ENCODE measurements at places on chromosomes 11 and 22.

DNA sequence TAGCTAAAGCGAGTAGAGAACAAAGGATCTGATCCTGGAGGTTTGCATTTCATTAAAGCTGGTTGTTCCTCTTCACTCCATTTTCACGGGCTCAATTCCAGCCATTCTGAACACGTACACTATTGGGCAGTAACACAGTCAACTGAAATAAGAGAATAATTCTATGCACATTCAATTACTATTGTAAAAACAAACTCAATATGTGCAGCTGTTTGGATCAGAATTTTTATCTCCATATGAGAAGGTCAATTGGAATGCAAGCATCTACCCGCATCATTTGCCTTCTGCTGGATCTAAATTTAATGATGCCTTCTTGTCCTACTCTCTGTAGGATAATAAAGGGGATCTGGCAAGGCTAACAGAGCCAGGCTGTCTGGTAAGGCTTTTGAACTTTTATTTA, 562.8 kb upstream of the CCDC179 start:
- DNase-seq = peak; percentile 64

GRCh38 chr11:93646399-93646798, 15.1 kb upstream of the CEP295 start:
- DNase-seq = no peak

- DNase-seq = no peak
Measured at GRCh38 chr11:125201525-125202141, 37.1 kb downstream of the PKNOX2 start.

- no peak for DNase-seq
Measured at GRCh38 chr11:99814738-99815137, 794.0 kb downstream of the CNTN5 start.

GRCh38 chr11:1301220-1302000, 8.0 kb downstream of the TOLLIP start:
- DNase-seq = no peak

- peak; percentile 8 for DNase-seq
Measured at GRCh38 chr11:44950031-44950624, 555 bp downstream of the TP53I11 start.

- DNase-seq = no peak
Measured at GRCh38 chr11:12399355-12399754, 22.0 kb downstream of the PARVA start.

GRCh38 chr11:48307760-48308386, 1.9 kb downstream of the OR4S1 start:
- DNase-seq = no peak

DNA sequence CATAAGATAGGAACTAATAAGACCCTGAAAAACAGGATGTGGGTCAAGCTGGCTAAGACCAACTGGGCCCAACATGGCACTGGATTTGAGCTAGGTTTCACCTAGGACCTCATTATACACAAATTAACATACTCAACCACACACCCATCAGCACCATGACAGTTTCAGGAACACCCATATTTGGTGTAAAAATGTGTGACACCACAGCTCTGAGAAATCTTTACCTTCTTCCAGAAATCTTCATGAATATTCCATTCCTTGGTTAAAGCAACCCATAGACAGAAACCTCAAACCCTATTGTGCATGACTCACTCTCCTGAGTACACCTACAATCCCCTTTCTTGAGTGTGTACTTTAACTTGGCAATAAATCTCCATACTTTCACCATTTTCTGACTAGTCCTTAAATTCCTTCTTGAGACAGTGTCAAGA, 378.8 kb downstream of the DYNC2H1 start:
- DNase-seq = peak; percentile 73

DNA sequence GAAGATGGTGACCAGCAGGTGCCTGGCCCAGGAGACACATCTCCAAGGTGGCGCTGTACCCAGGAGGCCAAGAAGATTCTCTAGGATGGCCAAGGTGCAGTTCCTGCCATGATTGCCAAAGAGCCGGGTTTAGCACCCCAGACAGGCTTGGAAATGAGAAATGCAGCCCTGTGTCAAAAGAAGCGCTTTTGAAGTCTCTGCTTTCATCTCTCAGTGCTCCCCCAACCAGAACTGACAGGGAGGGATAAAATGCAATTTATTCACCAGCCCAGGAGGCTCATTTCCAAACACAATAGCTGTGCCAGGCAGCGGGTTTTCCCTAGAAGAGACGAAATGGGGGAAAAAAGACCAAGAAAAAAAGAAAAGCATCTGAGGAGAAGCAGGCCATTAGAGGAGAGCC, 195.9 kb upstream of the NCAM1 start:
- DNase-seq = no peak

- DNase-seq = no peak
Measured at GRCh38 chr22:49748514-49748913, 79.2 kb downstream of the BRD1 start.

DNA sequence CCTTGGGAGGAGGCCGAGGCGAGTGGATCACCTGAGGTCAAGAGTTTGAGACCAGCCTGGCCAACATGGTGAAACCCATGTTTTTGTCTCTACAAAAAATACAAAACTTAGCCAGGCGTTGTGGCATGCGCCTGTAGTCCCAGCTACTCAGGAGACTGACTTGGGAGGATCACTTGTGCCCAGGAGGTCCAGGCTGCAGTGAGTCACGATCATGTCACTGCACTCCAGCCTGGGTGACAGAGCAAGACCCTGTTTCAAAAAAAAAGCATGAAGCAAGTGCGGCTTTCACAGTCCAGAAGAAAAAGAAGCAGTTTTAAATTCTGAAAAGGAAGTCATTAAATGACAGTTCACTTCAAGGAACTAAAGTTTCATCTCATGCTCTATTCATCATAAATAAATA, 7.1 kb upstream of the LTO1 start:
- DNase-seq = no peak

DNA sequence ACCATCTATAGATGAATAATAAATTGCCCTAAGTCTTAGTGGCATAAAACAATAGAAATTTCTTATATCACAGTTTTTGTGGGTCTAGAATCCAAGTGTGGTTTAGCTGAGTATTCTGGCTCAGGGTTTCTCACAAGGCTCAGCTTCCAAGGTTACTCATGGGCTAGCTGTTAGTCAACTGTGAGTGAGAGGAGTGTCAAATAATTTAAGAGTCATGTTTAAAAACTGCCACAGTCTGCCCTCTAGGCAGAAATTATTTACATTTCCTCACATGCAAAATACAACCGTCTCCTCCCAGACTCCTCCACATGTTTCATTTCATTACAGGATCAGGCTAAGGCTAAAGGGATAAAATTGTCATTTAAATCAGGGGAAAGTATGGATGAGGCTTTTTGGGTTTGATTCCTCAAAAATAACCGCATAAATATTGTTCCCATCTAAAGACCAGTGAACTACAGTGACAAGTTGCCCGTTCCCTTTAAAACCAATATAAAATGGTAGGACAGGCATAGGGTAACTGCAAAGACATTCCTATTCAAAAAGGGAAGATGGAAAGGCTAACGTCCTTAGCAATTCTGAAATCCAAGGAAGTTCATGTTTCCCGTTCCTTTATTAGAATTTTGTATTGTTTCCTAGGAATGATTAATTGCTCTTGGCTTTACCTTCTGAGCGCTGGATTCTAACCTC, 324.3 kb downstream of the DYNC2H1 start:
- peak; percentile 76 for DNase-seq

DNA sequence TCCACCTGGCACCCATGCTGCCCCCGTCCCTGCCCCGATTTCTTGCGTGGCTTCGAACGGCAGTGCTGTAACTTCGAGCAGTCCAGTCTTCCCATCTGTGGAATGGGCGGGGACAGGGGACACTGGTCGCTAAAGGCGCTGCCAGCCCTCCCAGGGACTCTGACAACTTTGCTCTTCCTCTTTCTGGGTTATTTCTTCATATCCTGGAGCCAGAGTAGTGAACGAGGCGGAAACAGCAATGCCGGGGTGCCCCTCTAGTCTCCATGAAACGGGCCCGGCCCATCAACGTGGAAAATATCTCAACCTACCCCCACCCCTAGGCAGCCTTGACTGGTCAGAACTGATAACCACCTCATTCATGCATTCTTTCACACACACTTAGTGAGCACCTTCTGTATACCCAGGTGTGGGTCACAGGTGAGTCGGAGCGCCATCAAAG, 42.8 kb downstream of the TRIOBP start:
- DNase-seq = no peak

DNA sequence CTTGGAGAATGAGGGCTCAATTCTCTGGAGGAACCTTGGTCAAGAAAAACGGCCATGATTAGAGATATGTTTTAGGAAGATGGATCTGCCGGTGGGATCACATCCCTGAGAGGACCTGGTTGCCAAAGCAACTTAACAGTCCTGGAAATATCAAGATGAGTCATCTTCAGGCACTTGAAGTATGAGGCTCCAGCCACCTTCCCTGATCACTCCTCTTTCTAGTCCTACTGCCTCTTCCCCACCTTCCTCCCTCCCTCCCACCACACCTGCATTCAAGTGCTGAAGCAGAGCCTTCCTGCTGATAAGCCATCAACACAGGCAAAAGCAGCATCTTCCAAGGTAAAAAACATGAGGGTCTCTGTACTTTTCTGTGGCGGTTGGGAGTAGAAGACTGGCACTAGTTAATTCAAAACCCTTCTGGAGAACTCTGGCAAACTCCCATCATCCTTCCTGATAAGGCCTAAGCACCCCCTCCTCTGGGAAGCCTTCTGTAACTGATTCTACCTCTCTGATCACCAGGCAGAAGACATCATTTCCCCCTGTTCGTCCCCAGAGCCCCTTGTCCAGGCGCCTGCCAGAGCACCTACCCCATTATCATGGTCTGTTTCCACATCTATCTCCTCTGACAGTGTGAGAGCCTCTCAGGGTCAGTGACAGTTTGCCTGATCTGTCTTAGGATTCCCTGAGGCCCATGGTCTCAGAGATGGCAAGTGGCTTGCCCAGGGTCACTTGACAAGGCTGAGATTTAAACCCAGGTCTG, 79.8 kb downstream of the CLPB start:
- DNase-seq = no peak
